NCI-H1092 treated with DMSO at 0.1 percent for 48 hours (cell line): ENCODE measurements at places on chromosomes 4 and X.

- DNase-seq = no peak
Observed at GRCh38 chrX:44948406-44948805, 75.4 kb downstream of the KDM6A start.

DNA sequence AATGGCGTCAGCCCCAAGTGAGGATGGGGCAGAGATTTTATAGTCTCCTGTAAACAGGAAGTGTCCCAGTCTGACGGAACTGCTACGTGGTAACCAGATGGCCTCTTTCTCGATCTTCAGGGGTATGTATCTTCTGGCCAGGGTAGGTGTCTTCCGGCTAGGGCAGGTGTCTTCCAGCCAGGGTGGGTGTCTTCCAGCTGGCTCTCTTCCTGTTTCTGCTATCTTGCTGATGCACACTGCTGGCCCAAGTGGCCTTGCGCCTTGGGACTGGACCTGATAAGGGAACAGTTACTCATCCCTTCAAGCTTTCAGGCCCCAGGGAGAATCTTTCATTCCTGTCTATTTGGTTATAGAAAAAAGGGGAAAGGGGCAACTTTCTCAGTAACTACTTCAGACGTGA, 178.7 kb upstream of the MAGEE2 start:
- DNase-seq = no peak

GRCh38 chr4:122662701-122663100, 41.8 kb upstream of the IL21 start:
- no peak for DNase-seq

GRCh38 chrX:110276778-110277177, 41.1 kb downstream of the AMMECR1 start:
- no peak for DNase-seq

- DNase-seq = no peak
Observed at GRCh38 chr4:113741956-113742355, 19.6 kb downstream of the CAMK2D start.

GRCh38 chr4:152094970-152095700, 334.3 kb upstream of the GATB start:
- DNase-seq = peak; percentile 90

DNA sequence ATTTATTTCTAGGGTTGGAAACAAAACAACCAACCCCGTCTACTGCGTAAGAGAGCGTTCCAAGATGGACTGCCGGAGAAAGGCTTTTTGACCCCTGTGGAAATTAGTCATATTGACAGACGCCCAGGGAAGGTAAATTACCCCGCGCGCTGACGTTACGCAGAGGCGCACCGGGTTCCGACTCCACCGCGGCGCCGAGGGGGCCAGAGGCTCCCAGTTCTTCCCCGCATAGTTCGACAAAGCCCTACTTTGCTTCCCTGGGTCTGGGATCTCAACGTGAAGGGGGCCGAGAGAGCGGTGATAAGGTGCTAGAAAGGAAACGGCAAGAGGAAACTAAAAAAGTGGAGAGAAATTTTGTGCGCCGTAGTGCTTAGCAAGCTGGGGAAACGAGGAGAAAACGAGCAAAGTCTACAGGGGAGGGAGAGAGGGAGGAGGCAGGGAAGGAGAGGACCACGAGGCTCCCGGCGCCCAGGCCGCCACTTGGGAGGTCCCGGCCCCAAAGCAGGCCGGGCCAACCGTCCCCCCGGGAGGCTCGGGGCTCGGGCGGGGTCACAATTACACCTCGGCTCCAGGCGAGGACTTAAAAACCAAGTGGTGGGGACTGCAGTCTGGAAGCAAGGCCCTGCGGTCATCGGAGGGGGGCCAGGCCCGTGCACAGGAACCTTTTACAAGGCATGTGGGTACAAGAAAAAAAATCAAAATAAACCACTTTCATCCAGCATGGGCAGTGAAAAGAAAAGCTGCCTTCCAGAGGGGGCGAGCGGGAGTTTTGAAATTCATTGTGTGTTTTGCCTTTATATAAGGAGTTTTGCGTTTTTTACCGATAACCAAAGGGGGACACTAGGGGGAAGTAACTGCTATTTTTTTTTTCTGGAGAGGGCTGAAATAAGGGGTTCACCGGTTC, 13.2 kb downstream of the HAND2 start:
- DNase-seq = no peak
